ENCODE measurements at places on chromosomes 12 and 14. TPM values are rescaled to one million over a fixed set of nuclear protein-coding genes. Genes with fewer than 3 reads are reported as not detected.

Gene KRT1
- polyA plus RNA-seq, result not detected

Gene HOXC4
- polyA plus RNA-seq, result not detected

Gene IFI27L2
- polyA plus RNA-seq, result 115 TPM

Gene KLHDC1
- polyA plus RNA-seq, result 28.7 TPM

Gene ANKRD9
- 0.50 TPM for polyA plus RNA-seq

Gene CEBPE
- not detected for polyA plus RNA-seq

Gene PPP1R1A
- polyA plus RNA-seq, result 22.1 TPM

Gene SLCO1C1
- polyA plus RNA-seq, result 9.3 TPM

Gene DCN
- 5.3 TPM for polyA plus RNA-seq

Gene GPRC5A
- polyA plus RNA-seq, result not detected

Gene SPSB2
- not detected for polyA plus RNA-seq

Gene ZNF385A
- 12.1 TPM for polyA plus RNA-seq

Gene NTS
- polyA plus RNA-seq, result not detected

Gene SAMD15
- 37.8 TPM for polyA plus RNA-seq

Gene OR4K5
- polyA plus RNA-seq, result not detected

Gene TMEM30B
- polyA plus RNA-seq, result not detected

Gene COX8C
- not detected for polyA plus RNA-seq

Gene GZMB
- polyA plus RNA-seq, result not detected

Gene TEAD4
- polyA plus RNA-seq, result 1.3 TPM

Gene ARHGEF40
- polyA plus RNA-seq, result 4.0 TPM

Gene GDF3
- polyA plus RNA-seq, result not detected

Gene CD163L1
- polyA plus RNA-seq, result 0.63 TPM

Gene PDE3A
- polyA plus RNA-seq, result 2.7 TPM

Gene ESRRB
- 2.0 TPM for polyA plus RNA-seq

Gene SRRM4
- 4.1 TPM for polyA plus RNA-seq

Gene LMO3
- 71.5 TPM for polyA plus RNA-seq

Gene GALNT6
- not detected for polyA plus RNA-seq

Gene ARHGEF25
- polyA plus RNA-seq, result not detected

Gene RNASE4
- polyA plus RNA-seq, result not detected

Gene DBX2
- polyA plus RNA-seq, result 0.19 TPM

Gene OR4N5
- polyA plus RNA-seq, result not detected

Gene FGF6
- polyA plus RNA-seq, result not detected

Gene SPIC
- polyA plus RNA-seq, result not detected

Gene NFATC4
- 0.81 TPM for polyA plus RNA-seq

Gene KSR2
- 2.4 TPM for polyA plus RNA-seq

Gene INHBC
- polyA plus RNA-seq, result not detected

Gene CCDC38
- not detected for polyA plus RNA-seq

Gene BMAL2
- 0.83 TPM for polyA plus RNA-seq

Gene WDR89
- polyA plus RNA-seq, result 8.9 TPM

Gene INHBE
- 0.65 TPM for polyA plus RNA-seq

Gene RNFT2
- polyA plus RNA-seq, result 16.2 TPM

Gene CMKLR1
- polyA plus RNA-seq, result not detected

Gene HCFC2
- polyA plus RNA-seq, result 16.7 TPM

Gene TAS2R19
- 2.3 TPM for polyA plus RNA-seq

Gene SNAPC1
- 9.3 TPM for polyA plus RNA-seq

Gene EIF2S3B
- 0.67 TPM for polyA plus RNA-seq

Gene EID3
- 6.9 TPM for polyA plus RNA-seq

Gene GALNT8
- 79.6 TPM for polyA plus RNA-seq

Gene NUAK1
- polyA plus RNA-seq, result 2.9 TPM

Gene EP400
- 4.6 TPM for polyA plus RNA-seq

Gene RERG
- polyA plus RNA-seq, result 4.2 TPM

Gene SLCO1B1
- not detected for polyA plus RNA-seq

Gene TSPAN19
- 5.3 TPM for polyA plus RNA-seq

Gene STX2
- polyA plus RNA-seq, result 0.83 TPM

Gene DNAL1
- polyA plus RNA-seq, result 29.9 TPM

Data from Purkinje cell (primary cell).